CD4-positive, alpha-beta T cell treated with Interleukin-12 subunit alpha and Interleukin-12 subunit beta, for 1 hour (primary cell): ENCODE measurements at places on chromosomes 3 and 15.

DNA sequence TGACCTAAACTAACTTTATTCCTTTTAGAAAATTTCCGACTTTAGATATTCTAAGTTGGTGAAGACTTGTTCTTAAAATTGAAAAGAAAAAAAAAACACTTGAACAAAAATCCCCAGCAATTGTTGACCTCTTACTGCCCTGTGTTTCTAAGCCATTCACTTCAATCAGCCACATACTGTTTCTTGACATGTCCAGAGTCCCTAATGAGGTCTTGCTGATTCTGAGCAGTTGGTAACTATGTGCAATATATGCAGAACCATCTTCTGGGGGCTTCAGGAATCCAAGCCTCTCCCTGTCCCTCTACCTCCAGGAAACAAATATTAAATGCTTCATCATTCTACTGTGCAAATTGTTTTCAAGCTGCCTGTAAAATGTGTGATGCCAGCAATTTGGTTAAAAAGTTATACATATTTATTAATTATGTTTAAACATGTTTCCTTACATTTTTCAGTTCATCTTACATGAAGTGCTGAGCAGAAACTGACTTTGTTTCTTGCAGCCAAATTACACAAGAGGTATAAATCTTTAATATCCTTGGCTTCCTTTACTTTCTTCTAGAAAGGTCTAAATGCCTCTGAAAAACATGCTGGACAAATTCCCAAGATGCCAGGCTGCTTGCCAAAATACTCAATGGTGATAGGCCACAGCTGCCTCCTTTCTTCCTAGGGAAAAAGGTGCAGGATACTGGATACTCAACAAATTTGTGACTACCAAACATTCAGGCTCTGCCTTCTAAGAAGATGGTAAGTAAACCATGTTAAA is 19.8 kb upstream of the GYG1 start:
- DNase-seq: no peak

DNA sequence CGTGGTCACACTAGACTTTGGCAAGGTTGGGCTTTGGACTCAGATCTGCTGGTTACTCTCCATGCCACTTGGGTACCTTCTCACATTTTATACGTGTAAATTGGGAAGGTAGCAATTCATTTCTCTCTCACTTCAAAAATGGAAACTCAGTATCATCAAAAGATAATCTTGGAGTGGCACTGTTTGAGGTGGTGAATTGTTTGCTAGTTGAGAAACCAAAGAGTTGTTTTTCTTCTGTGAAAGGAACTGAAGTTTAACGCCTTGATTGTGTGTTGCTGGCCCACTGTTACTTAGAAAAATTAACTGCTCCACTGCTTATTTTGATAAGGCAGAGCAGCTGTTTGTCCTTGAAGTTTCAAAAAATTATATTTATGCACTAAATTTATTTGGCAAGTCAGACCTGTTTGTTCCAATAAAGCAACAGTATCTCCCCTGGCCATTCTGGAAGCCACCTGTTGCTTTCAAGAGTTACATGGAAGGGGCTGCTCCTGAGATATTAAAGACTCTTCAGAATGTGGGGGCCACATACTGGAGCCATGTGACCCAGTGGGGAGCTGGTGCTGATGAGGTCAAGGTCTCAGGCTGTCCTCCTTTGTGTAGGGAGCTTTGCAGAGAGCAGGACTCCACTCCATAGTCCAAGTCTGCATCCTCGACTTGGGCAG is 16.2 kb downstream of the PLCL2 start:
- DNase-seq: peak; percentile 37

GRCh38 chr15:70210528-70210927 is 112.8 kb upstream of the TLE3 start:
- DNase-seq: no peak

DNA sequence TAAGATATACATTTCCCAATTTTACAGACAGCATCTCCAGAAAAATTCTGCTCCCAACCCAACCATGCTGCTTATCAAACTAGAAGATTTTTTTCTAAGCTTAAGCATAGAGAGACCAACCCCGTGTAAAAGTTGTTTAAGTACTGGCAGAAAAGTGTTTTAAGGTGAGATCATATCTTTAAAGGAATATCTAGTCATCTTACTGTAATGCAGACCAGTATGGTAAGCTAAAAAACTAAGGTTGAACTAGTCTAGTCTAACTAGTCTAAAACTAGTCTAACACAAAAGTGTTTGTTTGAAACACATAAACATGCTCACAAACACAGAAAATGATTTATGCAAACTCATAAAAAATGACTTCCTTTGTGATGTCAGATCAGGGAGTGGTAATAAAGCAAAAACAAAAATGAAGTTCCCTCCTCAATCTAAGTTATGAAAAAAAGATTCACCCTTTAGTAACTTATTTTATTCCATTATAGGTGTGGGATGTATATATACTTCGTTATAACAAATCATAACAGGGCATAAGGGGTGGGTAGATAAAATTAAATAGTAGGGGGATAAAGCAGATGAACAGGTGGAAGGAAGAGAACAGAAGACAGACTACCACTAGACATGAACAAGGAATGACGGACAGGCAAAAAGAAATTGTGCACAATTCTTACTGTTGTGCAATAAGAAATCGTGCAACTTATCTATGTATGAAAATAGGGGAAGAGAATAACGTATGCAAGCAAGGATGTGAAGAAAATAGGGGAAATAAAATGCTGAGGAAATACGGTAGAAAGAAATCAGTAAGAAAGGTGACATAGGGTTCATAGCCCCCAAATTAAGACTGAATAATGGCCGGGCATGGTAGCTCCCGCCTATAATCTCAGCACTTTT is 10.0 kb downstream of the MYO5A start:
- DNase-seq: no peak

DNA sequence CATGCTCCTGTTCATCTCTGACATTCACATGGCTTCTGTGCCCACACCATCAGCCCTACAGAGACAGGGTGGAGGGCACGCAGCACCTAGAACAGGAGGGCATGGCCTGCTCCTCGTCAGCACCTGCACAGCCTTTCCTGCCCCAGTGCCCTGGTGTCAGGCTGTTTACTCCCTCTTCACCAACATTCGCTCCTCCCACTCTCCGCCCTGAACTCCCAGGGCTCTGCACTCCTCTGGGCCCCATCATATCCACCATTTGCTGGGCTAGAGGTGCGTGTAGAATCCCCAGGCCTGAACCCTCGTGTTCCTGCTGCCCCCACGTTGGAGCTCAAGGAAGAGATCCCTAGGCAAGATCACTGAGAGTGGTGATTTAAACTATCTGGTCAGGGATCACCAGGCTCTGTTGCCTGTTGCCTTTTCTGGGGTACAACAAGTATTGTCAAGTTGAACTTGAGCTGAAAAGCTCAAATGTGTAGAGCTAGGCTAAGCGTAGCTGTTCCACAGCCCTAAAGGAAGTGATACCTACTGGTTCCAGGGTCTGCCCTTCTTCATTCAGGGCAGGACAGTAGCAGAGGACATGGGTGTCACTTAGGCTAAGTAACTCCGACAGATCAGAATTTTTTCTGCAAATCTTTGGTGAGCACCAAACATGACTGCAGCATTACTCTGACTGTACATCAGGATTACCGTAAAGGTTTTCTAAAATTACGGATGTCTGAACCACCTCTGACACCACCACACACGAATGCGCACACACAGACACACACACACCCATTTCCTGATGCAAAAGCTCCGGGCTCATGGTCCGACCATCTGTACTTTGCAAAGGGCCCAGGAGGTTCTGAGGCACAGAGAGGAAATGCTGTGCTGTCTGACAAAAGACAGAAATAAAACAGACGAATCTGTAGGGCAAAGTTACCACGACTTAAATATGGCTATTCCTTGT is 43.7 kb upstream of the GNB5 start:
- peak; percentile 22 for DNase-seq

DNA sequence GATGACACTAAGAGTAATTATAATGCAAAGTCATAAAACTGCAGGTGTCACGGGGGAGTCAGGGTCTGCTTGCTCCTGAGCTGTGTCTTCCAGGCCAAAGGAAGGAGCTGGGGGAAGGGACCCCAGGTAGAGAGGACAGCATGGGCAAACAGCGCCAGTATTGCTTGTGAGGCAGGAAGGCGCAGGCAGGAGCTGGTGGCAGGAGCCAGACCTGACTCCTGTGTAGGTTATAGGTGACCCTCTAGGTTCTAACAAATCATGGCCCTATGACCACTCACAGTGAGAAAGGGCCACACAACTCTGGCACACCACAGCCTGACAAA is 1.9 kb downstream of the CISH start:
- DNase-seq: no peak

GRCh38 chr15:78642331-78642730 is 1.3 kb upstream of the CHRNB4 start:
- no peak for DNase-seq

GRCh38 chr3:77320514-77320913 is 280.6 kb downstream of the ROBO2 start:
- DNase-seq: no peak

GRCh38 chr3:14706096-14706495 is 31.2 kb downstream of the C3orf20 start:
- no peak for DNase-seq

- no peak for DNase-seq
Observed at GRCh38 chr3:157122832-157123427, 37.0 kb downstream of the CCNL1 start.

GRCh38 chr15:32998979-32999672 is 195.4 kb downstream of the FMN1 start:
- no peak for DNase-seq

DNA sequence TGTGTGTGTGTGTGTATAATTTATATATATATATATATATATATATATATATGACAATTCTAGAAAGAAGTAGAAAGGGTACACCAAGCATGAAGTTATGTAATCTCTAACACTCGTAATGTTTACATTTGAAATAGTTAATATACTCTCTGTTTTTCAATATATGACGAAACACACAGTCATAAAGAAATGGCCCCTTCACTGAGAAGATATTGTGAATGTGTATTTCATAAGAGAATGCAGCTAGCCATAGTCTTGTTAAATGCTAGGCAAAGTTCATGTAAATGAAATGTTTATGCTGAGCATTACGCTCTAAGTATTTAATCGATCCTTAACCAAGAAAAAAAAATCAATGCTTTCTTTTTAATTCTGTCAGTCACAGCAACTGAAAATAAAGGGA is 154.7 kb upstream of the TSPAN3 start:
- DNase-seq: no peak

GRCh38 chr3:171198781-171199472 is 172.4 kb upstream of the SLC2A2 start:
- no peak for DNase-seq

GRCh38 chr15:49842031-49842730 is 221.3 kb downstream of the DTWD1 start:
- no peak for DNase-seq

DNA sequence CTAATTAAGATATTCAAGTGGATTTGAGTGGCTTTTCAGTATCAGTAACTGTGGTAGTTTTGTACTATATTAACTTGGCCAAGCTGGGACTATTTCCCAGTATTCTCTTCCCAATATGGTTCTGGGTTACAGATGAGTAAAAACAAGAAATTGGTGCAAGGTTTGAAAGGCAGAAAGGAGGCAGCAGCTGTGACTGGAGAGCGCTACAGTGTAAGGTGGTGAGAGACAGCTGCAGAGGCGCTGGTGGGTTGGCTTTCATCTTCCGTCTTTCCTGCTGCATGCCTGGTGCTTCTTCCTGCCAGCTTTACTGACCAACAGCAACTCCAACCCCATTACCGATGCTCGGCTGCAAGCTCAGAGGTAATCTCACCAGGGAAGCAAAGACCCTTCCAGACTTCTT is 9.8 kb downstream of the DPH3 start:
- DNase-seq: no peak
